ENCODE measurements at places on chromosomes 6 and 20. TPM values are rescaled to one million over a fixed set of nuclear protein-coding genes. Genes with fewer than 3 reads are reported as not detected.

GRIK2 gene
- not detected for total RNA-seq

GCNT2 gene
- total RNA-seq: not detected

IP6K3 gene
- total RNA-seq: not detected

MOCS1 gene
- total RNA-seq: 12.5 TPM

OVOL2 gene
- total RNA-seq: not detected

AAR2 gene
- total RNA-seq: 24.0 TPM

BANF2 gene
- not detected for total RNA-seq

SFTA2 gene
- total RNA-seq: not detected

MAP3K5 gene
- 5.9 TPM for total RNA-seq

All from subcutaneous preadipocyte (primary cell).